ENCODE measurements at places on chromosomes 7 and 10.

DNA sequence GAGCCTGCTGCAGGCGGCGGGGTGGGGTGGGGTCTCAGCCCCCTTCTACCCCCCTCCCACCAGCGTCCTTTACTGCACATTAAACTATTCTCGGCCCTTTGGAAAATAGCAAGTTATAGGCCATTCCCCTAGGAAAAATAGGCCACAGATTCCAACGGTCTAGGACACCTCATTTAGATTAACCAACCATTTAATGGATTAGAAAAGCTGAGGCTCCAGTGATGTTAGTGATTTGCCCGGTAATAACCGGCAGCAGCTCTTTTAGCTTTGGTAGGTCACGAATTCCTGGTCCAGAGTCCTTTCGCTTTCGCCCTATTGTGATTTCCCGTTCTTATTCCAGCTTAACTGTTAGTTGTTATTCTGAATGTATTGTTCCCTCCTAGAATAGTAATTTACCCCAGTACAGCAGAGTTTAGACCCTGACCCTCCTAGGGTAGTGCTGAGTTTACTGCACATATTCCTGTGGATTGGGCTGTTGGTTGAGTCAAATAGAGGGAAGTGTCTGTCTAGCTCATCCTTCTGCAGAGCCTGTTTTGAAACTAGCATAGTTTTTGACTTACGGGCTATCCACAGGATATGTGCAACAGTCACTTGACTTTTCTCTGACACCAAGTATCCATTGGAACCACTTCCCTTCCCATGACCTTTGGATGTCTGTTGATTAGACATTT, 754 bp downstream of the GSTO1 start:
- DNase-seq = peak; percentile 28

DNA sequence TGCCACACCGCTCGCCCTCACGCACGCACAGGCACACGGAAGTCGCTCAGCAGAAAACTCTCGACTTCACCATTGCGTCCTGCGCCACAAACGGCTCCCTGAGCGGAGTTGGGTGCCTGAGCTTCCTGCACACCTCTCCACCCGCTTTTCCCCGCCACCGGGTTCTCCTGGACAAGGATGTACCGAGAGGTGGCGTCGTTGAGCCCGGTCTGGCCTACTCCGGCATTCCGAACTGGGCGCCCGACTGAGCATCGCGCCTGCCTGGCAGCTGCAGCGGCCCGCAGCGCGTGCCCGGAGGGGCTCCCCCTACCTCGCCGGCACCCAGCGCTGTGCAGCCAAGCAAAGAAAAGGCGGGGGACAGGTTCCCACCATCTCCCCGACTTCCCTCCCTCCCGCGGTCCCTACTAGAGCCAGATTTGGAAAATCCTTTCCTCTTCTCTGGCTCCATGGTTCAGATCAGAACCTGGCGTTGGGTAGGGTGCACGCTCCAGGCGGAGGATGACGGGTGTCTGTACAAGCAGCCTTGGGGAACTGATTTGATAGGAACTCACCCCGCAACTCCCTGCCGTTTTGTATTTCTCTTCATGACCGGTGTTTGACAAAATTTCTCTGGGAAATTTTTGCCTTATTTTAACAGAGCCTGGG, 1.7 kb downstream of the SORCS3 start:
- no peak for DNase-seq

GRCh38 chr10:102135956-102136526, 3.2 kb downstream of the PPRC1 start:
- no peak for DNase-seq

DNA sequence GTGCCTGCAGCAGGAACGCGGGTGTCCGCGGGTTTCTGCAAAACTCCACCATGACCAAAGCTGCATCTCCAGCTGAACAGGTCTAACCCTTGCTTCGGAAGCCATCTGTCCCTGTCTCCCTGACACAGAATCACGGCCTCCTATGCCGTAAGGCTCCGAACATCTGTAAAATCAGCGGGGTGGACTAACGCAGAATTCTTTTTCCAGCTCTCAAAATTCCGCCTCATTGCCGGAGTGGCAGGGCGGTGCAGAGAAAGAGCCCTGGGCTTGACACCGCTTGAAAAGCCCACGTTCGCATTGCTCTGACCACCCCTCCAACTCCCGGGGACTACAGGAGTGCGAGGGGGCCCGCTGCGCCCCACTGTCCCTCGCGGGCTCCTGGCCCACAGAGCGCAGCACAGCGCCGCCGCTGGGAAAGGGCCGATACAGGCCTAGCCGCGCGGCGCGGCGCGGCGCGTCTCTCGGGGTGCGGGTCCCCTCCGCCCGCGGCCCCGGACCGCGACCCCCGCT, 409 bp downstream of the DNMBP start:
- DNase-seq = no peak

DNA sequence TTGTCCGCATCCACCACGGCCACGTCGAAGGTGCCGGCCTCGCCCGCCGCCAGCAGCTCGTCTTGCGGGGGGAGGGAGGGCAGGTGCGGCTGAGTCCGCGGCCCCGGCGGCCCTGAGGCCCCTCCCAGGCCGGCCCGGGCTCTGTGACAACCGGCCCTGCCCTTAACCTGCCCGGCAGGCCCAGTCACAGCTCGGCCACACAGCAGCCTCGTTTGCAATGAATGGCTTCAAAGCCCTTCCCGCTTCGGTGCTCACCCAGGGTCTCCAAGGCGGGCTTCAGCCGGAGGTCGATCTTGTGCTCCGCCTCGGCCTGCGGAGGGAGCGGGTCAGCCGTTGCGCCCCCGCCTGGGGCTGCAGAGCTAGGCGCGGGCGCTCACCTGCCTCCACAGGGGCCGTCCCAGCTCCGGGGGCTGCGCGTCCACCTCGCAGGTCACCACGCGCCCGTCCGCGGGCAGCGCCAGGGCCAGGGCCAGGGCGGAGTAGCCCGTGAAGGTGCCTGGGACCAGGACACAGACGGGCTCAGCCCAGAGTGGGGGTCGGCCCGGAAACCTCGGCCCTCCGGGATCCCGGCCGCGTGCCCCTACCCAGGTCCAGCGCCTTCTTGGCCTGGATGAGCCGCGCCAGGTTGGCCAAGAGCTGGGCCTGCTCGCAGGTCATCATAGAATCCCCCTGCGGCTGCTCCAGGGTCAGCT, 928 bp downstream of the COMTD1 start:
- DNase-seq = no peak

- no peak for DNase-seq
Observed at GRCh38 chr7:22140578-22140977, 194.9 kb upstream of the CDCA7L start.

GRCh38 chr10:9311702-9312499, 1257.4 kb downstream of the GATA3 start:
- DNase-seq = no peak

DNA sequence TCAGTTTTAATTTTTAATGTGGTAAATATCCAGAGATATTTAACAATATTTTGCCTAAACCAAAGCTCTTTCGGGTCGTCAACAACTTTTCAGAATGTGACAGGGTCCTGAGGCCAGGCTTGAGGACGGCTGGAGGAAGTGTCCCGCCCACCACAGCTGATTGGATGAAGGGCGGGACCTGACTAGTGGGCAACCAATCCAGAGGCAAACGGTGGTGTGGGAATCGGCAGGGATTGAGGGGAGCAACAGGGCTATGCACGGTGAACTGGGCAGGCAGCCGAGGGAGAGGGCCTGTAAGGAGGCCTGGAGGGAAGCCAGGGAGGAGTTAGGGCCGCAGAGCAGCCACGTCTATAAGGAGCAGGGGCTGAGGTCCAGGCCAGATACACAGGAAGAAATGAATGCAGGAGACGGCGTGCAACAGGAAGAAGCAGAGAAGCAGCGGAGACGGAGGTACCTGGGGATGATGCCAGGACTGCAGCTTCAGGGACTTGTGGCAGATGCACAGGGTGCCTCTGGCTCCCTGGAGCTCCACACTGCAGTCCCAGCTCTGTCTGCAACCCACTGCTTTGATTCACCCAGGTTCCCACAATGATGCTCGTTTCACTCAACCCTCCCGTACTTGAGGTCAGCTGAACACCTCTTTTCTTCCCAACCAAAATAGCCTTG, 46.1 kb upstream of the ZMIZ1 start:
- DNase-seq = no peak

DNA sequence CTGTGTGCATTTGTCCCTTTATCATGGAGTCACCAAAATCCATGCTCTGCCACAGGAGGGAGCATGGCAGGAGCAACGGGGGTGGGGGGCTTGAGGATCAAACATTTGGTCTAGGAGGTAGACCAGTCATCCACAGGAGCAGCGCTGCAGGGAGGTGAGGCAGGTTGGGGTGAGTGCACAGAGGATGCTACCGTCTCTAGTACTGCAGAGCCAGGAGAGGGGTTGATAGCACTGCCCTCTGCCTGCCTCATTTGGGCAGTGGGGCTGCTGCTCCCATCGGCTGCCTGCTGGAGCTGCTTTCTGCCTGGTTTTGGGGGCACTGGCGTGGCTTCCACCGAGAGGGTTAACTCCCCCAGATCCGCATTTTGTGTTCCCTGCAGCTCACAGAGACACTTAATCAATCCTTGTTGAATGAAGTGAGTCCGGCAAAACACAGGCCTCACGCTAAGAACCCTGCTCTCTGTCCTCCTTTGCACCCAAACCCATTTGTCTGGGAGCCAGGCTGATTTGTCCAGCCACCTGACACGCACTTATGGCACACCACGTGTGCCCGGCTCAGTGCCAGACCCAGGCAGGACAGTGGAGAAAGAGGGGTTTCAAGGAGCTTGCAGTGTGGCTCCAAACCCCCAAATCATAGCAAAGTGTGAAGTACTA, 527.1 kb upstream of the FOXK1 start:
- DNase-seq = no peak

DNA sequence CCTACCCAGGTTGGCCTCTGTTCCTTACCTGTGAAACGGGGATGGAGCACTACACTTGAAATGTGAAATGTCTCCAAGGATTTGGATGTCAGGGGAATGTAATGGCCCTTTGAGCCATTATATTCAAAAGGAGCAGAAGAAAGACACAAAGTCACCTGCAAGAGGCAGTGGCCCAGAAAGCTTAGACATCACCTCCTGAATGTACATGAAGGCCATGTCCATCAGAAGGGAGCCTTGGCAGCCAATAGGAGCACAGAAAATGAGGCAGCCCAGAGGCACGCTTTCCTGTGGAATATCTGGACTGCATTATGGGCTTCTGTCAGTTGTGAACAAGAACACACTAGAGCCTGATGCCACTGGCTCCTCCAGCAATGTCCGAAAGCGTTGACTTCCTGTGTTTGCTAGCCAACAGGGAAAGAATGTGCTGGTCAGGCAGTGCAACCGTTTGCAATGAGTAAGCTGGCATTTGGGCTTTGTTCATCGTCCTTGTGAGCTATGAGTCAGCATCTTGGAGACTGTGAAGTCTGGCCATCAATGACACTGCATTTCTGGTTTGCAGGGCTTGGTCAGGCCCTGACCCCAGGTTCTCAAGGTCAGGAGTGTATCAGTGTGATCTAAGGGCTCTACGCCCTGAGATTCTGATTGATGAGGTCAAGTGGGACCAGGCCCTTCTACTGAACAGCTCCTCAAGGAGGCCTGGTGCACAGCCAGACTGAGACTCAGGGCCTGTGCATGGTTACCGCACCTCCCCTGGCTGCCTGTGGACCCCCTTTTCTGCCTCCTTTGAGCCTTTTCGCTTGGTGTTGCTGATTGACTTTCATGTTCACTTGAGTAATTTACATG, 222.4 kb downstream of the RPS24 start:
- no peak for DNase-seq

DNA sequence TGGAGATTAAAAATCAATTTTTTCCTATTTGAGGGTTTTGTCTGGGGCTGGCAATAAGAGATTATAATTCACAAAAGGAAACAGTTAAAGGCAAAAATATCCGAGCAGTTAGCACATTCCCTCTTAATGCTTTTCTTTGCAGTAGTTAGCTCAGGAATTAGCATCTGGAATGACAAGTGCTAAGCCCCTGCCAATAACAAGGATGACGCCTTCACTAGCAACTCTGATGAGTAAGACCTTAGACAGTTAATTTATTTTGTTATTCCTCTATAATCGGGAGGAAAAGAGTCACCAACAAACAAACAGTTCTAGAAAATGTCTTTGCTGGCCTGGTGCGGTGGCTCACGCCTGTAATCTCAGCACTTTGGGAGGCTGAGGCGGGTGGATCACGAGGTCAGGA, 151.3 kb downstream of the TRIL start:
- DNase-seq = no peak

DNA sequence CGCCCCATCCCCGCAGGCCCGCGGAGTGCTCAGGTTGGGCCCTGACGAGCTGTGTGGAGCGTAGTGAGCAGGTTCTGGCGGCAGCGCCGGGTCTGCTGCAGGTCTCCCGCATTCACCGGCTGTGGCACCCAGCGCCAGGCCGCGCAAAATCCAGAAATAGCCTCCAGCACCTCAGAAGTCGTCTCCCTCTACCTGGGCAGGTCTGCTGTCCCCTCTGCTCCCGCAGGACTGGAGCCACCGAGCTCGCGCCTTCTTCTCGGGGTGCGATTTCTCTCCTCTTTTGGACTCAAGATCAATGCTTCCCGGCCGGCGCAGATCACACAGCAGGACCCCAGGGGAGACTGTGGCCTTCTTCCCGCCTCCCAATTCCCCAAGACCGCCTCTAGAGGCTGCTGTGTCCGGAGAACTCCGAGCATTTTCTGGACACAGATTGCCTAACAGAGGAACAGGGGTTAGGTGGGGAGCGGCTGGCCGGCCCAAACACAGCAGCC, 8.4 kb downstream of the TLX1 start:
- no peak for DNase-seq

- peak; percentile 16 for DNase-seq
Observed at GRCh38 chr7:55474944-55475854, 97.1 kb downstream of the VOPP1 start.

- DNase-seq = no peak
Observed at GRCh38 chr10:92801978-92802872, 46.1 kb upstream of the EXOC6 start.

DNA sequence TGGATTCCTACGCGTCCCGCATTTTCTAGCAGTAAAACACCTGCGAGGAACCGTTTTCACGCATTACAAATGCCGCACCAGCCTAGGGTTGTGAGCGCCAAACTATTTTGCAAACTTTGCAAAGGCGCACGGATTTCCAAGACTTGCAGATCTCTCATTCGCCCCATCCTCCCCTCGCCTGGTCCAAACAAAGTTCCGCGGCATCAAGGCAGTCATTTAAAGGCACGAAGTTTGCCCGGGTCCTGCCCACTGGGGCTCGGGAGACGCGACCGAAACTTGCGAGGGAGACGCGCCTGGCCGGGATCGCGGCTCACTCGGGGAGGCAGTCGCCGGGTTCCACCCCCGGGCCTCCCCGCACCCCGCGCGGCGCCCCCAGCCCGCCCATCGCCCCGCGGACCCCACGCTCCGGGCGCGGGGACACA, 613 bp downstream of the USP6NL start:
- no peak for DNase-seq
